ENCODE measurements at places on chromosomes 5 and 9.

DNA sequence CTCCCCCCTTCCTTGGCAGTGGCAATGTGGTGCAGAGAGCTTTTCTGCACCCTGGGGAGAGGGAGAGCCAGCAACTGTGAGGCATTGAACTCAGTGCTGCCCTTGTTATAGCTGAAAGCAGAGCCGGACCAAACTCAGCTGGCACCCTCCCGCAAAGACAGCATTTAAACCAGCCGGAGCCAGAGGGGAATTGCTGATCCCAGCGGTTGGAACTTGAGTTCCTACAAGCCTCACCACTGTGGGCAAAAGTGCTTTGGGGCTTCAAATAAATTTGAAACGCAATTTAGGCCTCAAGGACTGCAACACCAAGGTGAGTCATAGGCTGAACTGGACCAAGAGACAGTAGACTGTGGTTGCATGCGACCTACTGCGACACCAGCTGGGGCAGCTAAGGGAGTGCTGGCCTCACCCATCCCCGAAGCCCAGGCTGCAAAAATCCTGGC is 207.6 kb upstream of the CDKN2B start:
- peak; percentile 70 for DNase-seq

DNA sequence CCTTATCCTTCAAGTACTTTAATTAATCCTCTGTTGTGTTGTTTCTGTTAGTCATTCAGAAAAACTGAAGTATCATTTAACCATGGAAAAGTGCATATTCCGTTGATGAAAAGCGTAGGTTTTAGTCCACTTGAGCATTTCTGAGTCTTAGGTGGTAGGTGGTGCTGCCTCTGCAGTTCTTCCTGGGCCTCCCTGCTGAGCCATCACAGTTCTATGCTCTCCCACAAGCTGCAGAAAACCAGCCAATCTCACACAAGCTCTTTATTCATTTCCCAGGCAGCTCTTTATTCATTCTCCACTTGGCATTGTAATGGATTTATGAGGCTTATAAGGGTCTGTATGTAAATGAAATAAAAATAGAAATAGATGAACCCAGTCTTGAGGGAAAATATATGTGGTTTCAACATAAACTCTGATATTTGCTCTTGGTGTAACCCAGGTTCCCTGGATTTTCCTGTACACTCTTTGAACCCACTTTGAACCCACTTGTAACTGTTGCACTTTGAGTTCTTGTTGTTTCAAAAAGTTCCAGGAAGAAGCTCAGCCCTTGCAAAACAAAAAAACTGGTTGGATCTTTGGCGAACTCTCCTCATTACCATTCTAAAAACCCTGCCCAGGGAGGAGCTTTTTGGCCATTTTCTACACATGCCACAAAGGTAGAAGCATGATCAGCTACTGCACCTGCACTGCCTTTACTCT is 56.0 kb downstream of the ZNF510 start:
- DNase-seq: no peak

DNA sequence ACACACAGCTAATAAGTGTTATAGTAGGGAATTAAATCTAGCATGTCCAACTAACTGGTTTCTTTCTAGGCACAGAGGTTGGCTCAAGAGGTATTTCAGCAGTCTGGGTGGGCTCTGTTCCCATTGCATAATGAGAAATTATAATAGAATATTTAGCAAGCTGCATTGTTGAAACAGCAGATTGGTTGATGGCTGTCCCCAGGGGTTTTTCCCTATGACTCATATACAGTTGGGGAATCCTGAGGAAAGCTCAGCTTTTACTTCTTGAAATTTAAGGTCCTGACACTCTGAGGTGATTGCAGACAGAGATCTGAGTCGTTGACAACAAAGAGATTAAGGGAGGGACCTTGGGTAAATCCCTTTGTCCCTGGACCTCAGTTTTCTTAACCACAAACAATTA is 38.3 kb upstream of the TNFSF8 start:
- DNase-seq: peak; percentile 75

- no peak for DNase-seq
These were observed 201.2 kb downstream of the EBF1 start for GRCh38 chr5:158898185-158899177.

DNA sequence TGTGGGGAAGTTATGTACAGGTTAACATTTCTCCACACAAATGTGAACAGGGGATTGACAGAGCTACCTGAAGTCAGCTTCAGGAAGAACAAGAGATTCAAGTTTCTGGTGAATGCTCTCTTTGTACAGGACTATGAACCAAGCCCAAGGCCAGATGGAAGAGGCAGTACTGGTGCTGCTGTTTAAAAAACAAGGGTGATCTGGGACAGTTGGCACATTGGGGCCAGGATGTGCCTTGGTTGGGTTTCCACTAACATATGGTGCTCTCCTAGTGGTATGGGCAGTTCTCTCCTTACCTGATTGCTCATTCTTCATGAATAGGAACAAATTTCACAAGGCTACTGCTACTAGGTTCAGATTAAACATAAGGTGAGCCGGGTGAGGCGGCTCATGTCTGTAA is 40.0 kb downstream of the MTMR12 start:
- no peak for DNase-seq

- DNase-seq: no peak
These were observed 2.0 kb downstream of the TMEM38B start for GRCh38 chr9:105696219-105696793.

- no peak for DNase-seq
These were observed 92.0 kb upstream of the SSBP2 start for GRCh38 chr5:81842795-81843398.

GRCh38 chr9:4798281-4799032 is 5.7 kb downstream of the RCL1 start:
- no peak for DNase-seq
